Lung microvascular endothelial cell (primary cell): ENCODE measurements at places on chromosomes 16 and 17. TPM values are rescaled to one million over a fixed set of nuclear protein-coding genes. Genes with fewer than 3 reads are reported as not detected.

Gene CCL7
- total RNA-seq: not detected in 2 replicates

Gene ACE
- total RNA-seq: 21.4 and 80.6 TPM in 2 replicates

Gene MYL4
- total RNA-seq: 0.40 and 0.65 TPM in 2 replicates

- DNase-seq: no peak
Observed at GRCh38 chr16:10835281-10835931, 16.8 kb upstream of the TVP23A start.

- no peak for DNase-seq
Observed at GRCh38 chr16:62014319-62014923, 21.8 kb downstream of the CDH8 start.

DNA sequence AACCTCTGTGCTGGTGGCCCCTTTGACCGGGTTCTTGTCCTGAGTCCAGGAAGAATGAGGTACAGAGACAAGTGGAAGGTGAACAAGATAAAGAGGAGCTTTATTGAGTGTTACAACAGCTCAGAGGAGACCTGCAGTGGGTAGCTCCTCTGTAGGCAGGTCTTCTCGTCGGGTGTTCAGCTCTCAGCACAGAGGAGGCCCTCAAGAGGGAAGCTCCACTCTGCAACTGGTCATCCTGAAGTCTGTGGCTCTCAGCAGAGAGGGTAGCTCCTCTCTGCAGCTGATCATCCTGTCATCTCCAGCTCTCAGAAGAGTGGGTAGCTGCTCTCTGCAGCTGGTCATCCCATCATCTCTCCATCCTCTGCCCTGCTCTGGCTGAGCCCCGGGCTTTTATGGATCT is 39.7 kb downstream of the SCPEP1 start:
- DNase-seq: no peak
